Forelimb muscle (tissue), 1 donor: ENCODE measurements at places on chromosomes 6 and 20. TPM values are rescaled to one million over a fixed set of nuclear protein-coding genes. Genes with fewer than 3 reads are reported as not detected.

NKAIN4 gene
- 29.5 TPM for polyA plus RNA-seq

FOXQ1 gene
- not detected for polyA plus RNA-seq

DNA sequence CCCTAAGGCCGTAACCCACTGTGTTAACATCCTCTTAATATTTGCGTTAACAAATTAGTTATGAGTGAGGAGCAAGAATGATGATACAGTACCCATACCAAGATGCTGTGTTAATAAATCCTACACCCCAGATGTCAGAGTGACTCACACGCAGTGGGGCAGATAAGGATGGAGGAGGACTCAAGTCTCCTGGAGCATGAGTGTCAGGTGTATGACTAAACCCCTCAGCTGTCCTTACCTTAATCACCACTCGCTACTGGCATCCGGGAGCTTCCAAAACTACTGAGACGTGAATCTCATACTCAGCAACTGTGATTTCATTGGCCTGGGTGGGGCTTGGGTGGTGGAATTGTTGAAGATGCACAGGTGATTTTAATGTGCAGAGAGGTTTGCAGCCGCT lies 131.3 kb upstream of the MTHFD1L start:
- no peak for DNase-seq

DNA sequence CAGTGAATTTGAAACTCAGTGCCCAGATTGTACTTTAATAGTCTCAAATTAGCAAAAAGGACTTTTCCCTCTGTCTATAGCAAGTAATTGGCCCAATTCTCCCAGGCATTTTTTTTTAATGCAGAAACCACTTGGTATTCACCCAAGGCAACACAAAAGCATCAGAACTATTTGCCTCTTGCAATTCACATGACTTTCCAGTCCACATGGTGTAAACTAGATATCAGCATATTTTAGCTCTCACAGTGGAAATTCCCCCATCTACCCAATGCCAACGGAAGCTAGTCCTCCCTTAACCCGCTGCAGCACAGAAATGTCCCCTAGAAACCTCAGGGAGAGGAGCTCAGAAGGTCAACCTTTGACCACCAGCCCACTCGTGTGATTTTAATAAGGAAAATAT lies 103.4 kb upstream of the CDYL start:
- DNase-seq = no peak

- no peak for DNase-seq
These were observed 83.6 kb downstream of the PREP start for GRCh38 chr6:105319331-105319730.

GRCh38 chr20:50493881-50494253 lies 16.3 kb upstream of the PTPN1 start:
- no peak for DNase-seq

DNA sequence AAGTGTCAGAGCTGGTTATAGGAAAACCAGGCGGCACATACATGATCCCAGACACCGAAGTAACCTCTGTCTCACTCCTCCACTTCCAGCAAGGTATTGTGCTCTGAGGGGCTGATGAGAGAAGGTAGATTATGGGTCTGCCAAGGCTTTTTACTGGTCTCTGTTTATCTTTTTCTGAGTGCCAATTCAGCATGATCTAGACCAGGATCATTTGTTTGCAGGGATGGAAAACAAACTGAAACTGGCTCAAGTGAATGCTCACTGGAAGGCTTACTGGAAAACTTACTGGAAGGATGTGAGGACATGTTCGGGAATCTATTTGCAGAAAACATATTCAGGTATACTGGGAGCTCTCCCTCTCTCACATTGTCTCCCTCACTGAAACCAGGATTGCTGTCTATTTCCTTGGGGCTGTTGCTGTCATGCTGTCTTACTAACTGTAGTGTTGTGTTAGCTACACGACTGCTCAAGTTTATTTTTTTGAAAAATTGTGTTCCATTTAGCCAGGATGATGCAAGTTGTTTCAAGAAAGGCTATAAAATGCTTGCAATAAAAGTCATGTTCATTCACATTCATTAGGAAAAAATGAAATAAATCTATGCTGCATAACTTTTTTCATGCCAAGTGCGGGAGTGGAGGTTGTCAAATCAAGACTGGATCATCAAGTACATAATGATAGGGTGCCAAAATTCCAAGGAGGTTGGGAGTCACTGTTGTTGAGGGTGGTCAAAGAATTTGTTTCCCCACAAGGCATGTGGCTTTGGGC lies 37.0 kb downstream of the KLHL31 start:
- no peak for DNase-seq

- DNase-seq = no peak
These were observed 198.2 kb upstream of the PLCB4 start for GRCh38 chr20:8870652-8871051.

DNA sequence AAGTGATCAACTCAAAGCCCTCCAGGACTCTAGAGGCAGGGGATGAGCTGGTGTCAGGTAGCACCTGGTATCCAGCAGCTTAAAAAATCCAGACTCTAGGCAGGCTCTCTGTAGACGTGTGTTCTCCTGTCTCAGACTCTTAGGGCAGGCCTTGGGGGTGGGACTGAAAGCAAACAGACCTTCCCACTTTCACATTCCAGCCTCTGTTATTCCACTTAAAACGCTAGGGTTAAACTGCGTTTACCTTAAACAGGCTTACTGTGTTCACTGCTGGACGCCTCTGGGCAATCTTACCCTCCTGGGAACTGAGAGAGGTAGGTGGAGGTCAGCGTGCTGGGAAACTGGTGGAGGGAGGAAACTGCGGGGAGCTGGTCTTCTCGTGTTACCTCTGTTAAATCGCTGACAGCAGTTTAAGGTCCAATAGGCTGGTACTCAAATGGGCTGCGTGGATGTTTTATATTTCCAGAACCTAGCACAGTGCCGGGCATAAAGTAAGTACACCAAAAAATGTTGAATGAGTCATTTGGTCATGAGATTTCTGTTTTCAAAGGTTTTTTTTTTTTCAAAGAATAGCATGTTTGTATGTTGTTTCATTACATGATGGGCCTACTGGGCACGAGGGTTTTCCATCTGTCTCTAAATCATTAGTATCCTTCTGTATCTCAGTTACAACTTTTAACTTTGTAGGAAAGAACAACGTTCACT lies at the start of gene GCNT2:
Gene GCNT2 (plus strand): TSS at position 248 of the 705 bp plus-strand sequence. CDS start 7,561 bp downstream, outside the sequence.
- no peak for DNase-seq

GRCh38 chr6:148869585-148869984 lies 122.8 kb downstream of the UST start:
- DNase-seq = no peak
